Ammon's horn (tissue), 1 donor: ENCODE measurements at places on chromosomes 1 and 21.

DNA sequence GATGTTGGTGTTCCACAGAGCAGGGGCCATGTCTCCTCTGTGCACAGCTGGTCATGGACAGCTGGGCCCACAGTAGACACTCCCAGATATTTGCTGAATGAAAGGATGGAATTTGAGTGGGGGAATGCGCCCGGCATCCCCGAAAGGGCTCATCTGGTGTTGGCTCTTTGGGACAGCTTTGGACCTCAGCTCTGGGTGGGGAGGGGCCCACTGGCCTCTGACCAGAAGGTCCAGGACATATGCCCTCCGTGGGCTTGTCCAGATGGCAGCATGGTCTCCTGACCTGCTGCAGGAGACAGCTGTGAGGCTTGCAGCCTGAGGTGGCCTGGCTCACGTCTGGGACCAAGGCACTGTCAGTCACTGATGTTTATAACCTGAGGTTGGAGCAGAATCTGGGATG, 160.4 kb upstream of the AJAP1 start:
- no peak for DNase-seq

DNA sequence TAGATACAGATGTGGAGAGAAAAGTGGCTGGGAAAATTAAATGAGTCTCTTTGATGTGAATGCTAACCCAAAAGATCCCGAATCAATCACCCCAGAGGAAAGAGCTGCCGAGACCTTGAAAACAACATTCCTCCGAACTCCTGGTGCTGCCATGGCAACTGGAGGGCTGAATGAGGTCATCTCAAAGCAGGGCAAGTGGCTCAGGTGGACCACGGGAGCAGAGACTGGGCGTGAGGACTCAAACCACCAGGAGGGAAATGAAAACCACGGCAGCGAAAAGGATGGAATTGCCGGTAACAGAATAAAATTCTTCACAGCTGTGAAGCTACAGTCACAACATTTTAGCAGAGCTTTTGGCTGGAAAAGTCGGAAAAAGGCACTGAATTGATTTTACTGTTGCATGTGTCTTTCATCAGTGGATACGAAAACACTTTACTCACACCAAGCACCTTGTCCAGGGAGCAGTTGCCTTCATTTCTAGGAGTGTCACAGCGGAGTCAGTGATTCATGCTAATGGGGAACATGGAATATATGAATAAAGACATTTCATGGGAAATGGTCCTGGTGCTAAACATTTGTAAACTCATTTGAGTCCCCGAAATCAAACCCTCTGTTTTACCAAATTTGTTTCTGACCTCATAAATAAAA, 23.2 kb upstream of the BECN2 start:
- peak; percentile 38 for DNase-seq

DNA sequence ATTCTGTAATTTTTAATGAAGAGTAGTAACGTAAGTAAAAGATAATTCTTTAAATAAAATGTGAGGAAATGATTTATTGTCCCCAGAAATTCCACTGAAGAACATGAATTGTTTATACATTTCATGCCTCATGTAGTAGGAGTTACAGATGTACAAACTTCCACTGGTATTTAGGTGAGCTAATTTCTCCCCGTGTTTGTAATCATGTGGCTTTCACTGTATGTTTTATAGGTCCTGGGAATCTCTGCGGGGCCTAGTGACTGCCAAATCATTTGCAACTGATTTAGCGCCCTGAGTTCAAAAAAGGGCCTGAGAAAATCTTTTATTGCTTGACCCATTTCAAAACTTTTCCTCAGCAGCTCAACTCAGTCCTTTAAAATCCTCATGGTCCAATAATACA, 30.5 kb upstream of the FASLG start:
- DNase-seq = no peak

DNA sequence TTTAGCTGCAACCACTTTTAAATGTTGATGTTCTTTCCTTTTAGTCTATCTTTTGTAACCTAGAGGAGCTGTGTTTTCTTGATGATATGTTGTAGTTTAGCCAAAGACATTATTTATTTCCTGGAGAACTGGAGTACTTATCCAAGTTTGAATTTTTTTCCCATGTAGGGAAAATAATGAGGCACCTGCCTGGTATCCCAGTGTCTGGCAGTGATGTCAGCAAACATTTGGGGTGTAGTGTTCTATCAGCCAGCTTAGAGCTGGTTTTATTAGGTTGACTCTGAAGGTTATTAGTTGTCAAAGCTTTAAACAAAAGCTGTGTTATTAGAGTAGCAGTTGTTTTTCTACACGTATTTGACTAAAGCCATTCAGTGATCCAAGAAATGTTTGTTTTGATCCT, 3.2 kb downstream of the CTPS1 start:
- no peak for DNase-seq

DNA sequence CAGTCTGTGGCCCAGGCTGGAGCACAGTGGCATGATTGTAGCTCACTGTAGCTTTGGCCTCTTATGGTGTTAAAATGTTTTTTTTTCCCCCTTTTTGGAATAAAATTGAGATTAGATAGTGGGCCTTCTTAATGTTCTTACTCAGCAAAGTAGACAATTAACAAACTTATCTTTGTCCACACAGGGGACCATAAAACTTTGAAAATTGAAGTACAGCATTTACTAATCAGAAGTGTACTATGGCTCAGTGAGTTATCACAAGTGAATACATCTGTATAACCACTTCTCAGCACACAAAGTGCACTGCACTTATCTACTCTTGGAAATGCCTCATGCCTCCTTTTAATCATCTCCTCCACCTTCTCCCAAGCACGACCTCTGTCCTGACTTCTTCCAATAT, 218.9 kb downstream of the PRDM2 start:
- DNase-seq = no peak

DNA sequence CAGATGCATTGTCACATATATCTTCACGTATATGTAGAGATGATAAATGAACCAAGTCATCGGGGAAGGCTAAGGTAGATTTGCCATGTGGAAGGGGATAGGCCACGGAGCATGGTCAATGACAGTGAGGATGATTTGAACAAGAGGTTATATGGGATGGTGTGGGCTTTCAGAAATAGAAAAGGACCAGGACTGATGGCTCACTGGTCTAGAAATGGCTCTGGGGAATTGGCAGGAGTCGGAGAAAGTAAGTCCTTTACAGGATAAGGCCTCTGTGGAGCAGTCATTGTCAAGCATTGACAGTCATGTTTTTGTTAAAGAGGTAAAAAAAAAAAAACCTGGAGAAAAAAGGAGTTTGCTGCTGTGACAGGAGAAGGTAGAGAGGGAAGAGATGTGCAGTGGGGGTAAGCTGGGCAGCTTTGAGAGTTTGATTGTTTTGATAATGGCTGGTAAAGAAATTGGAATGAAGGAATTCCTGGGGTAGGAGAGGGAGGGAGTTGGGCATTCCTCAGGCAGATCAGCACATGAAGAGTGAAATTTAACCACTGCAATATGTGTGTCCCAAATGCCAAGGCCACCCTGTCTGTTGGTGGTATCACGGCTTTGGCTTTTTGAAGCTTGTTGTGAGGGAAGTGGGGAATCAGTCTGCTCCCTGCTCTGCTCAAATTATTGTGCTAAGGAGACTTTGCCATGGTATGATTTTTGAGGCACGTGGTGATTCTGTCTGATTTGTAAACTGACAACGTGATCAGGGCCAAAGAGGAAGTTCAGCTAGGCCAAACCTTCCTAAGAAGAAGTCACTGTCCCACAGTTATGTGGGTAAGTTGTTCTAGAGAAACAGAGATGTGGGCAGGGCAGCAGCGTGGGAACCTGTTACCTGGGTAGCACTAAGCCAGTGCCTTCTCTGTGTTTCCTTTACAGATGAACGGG, 26.0 kb downstream of the MACF1 start:
- DNase-seq = peak; percentile 41

DNA sequence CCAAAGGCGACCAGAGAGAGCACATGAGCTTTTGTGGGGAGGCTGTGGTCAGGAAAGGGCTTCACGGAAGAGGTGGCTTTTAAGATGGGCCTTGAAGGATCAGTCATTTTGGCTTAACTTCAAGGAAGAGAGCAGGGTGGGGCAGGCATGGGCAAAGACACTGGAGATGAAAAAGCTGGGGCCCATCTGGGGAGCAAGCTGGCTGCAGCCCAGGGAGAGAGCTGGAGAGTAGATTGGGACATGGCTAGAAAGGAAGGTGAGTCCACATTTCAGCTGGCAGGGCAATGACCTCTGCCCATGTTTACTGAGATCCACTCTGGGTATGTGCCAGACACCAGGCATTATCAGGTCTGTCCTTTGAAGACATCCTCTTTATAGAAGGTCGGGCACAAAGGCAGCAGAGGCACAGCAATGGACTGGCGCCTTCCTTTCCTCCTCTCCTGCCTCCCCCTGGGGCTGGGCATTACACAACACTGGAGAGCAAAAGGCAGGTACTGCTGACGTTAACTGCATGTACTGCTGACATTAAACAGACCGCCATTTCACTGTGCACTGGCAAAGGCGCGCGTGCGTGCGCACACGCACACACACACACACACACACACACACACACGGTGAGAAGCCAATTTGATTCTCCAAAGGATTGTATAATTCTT, 2.2 kb upstream of the UBXN10 start:
- DNase-seq = no peak

DNA sequence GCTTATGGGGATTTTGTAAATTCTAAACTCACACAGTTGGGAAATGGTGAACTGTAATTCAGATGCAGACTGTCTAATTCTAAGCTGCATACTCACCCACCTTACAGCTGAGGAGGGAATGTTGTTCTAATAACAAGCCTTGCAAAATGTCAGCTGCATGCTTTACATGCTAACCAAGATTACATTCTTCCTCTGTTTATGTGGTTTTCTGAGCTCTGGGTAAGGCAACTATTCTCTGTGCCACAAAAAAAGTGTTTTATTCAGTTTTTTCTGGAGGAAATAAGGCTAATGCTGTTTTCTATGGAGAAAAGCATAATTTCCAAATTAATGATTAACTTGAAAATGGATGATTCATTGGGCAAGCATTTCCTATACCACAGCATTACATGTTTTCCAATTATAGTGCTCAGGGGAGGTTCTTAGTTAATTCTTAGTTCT, 64.9 kb downstream of the RGS13 start:
- DNase-seq = no peak

DNA sequence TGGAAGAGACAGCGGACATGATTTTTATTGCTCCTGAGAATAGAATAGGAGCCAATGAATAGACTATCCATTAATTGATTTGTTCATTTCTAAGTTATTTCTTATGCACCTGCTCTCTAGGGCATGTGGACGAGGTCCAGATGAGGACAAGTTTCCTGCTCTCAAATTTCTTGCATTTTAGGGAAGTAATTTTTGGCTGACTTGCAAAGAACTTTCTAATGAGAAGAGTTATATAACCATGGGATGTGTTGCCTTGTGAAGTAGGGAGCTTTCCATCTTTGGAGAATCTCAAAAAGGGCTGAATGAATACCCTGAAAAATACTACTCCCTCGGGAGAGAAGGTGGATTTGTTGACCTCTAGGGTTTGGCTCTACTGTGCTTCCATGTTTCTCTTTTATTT, 243.0 kb downstream of the KIF26B start:
- no peak for DNase-seq

DNA sequence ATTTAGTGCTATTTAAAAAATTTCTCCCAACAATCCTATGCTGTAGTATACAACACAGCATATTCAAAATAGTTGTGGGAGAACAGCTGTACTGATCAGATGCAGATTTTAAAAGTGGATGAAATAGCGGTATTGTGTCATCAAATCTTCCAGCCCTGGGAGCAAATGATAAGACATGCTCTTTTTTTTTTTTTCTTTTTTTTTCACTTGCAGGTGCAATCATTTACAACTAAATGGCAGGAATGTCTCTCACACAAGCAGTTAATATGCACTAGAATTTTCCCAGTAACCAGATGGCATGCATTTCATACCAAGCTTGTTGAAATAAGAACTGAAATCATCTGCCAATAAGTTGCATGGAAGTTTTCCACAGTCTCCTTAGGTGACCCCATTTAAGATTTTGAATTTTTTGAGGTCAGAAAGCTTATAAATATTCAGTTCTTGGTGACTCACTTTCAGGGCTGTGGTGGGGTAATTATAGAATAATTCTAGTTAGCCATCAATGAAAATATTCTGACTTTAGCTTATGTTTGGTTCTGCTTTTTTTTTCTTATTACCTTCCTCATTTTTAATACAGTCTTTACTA, 623.9 kb upstream of the NR5A2 start:
- DNase-seq = peak; percentile 4

DNA sequence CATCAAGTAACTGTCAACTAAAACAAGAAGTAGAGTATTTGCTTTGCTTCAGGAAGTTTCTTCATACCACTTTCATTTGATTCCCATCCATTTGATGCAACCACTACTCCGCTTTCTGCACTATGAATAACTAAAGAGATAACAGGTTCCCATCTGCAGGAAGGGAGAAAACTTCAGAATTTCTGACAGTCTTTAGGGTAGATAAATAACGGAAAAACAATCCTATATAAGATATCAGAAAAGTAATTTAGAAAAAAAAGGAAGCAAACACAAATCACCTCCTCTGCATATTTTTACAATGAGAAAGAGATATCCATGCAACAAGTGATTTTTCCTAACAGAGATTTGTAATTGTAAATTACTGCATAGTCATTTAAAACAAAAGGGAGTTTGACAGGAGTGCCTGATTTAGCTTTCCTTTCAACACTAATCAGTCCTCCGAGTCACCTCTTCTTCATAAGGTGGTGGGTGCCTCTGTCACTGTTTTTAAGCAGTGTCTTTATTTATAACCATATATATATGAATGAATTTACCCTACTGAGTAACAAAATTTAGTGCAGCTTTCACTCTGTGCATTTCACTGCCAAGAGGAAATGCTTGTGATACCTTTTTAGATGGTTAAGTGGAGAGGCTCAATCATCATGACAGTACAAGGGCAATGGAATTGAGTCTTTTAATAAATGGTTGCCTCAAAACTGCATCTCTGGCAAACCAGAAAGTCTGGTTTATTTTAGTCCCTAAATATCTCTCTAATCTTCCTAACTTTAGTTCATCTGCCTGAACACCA, 1920.4 kb downstream of the MRPL39 start:
- no peak for DNase-seq

DNA sequence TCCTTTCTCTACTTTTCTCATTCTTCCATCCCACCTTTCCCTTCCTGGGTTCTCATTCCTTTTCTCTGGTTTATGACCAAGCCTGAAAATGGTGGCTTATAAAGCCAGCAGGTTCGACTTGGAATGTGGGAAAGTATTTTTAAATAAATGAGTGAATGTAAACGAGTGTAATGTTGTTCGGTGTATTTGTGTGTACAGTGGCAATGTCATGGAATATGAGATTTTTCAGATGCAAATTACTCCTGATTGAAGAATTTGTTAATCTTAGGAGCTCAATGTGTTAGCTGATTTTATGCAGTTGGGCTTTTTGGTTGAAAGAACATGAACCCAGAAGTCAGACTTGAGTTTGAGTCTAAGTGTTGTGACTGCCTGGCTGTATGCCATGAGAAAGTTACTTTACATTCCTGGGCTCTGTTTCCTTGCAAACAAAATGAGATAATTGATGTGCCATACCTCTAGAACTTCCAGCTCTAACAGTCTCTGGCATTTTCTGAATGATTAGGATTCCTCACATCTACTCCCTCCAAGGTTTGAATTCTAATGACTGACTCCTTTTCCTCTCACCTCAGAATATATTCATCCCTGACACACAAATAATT, 6.6 kb downstream of the SGIP1 start:
- DNase-seq = no peak

GRCh38 chr1:107016376-107016978, 40.0 kb upstream of the PRMT6 start:
- DNase-seq = no peak

- DNase-seq = no peak
These were observed 5.4 kb downstream of the VPS45 start for GRCh38 chr1:150072959-150073358.

GRCh38 chr1:229710746-229711145, 84.7 kb downstream of the URB2 start:
- DNase-seq = no peak
